AG04450 (cell line): ENCODE measurements at places on chromosomes 3 and 15.

DNA sequence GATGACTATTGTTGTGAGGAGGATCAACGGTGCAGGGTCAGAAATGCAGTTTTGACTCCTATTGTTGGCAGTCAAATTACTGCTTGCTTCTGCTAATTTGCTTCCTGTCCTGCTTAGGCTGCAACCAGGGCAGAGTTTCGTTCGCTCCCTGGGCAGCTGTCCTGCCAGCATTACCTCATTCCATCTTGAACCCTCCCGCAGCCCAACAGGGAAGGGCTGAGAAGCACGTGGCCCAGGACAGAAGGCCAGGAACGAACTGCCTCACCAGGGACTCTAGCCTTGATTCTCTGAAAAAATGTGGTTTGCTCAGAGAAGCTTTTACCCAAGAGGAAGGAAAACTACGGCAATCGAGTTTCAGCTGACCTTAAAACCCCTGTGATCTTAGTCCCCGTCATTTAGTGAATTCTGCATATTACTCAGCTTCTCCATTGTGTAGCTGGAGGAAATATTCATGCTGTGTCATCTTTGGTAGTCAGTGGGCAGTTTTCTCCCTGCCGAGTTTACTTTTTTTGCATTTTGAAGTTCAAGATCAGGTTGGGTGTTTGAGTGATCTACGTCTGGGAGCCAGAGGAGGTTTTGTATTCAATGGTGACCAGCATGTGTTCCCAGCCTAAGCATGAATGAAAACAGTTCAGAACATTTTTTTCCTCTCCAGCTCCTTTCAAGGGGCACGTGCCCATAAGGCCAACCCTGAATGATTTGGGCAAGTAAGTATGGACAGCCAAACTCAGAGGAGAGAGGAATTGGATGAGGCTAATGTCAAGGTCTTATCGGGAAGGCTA, 23.0 kb downstream of the TLNRD1 start:
- no peak for DNase-seq

- DNase-seq: no peak
These were observed at the start of gene CXCR6 for GRCh38 chr3:45943207-45943846. TSS of gene CXCR6 (plus strand) at chr3:45943464. CDS start at chr3:45946482, 3,018 bp downstream.

GRCh38 chr3:190108804-190109203, 11.9 kb downstream of the P3H2 start:
- no peak for DNase-seq

DNA sequence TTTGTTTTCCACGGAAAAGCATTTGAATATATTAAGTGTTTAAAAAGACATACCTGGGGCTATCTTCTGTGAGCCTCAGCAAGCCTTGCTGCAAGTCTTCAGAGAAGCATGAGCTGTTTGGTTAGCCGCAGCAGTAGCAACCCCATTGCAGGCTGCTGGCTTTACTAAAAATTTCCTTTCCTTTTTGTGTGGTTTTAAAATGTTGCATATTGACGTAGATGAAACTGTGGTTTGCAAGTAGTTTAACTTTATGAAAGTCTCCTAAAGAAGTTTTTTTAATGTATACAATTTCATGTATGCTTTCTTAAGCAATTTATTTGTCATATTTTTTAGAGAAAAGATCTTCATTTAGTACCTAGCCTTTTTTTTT, at the start of gene GPR171:
TSS of gene GPR171 (minus strand) at position 166 of the 370 bp plus-strand sequence. CDS start 3,830 bp downstream, outside the sequence.
- no peak for DNase-seq

- DNase-seq: no peak
These were observed 177.0 kb downstream of the CACNA2D3 start for GRCh38 chr3:54299169-54299935.

- no peak for DNase-seq
These were observed 31.4 kb downstream of the GTF2E1 start for GRCh38 chr3:120773932-120774331.

GRCh38 chr3:39110041-39110639, 2.7 kb downstream of the TTC21A start:
- DNase-seq: no peak

DNA sequence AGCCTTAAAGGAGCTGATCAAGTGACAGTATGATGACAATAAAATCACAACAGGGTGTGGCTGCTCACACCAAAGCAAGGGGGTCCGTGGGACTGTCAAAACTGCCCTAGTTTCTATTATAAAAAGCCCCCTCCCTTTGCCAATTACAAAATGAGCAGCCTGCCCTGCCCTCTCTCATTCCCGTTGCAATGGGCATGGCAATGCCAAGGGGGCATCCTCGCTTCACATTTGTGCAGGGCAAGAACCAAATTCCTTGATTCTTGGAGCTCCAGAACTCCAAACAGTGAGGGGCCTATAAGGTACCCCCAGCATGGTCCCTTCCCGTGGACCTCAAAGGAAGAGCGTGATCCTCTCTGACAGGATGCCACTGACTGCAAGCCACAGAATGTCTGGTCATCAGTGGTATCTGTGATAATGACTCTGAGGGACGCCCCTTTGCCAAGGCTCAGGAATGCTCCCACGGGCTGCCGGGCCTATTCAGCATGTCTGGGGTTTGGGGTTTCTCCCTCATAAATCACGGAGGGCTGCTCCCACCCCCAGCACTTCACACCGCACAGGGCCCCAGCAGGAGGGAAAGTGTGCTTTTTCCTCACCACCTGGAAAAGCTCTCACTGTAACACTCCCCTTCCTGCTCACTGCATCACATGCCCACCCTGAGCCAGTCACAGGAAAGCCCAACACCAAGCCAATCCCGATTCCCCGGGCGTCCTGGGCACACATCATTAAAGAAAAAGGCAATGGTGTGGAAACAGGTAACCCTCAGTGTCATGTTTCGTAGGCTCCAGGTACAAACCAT, 105.1 kb upstream of the TRPM1 start:
- no peak for DNase-seq

GRCh38 chr3:182829761-182830405, 36.6 kb downstream of the ATP11B start:
- DNase-seq: no peak

- DNase-seq: no peak
These were observed 214.8 kb downstream of the ZMAT3 start for GRCh38 chr3:178856804-178857203.

- no peak for DNase-seq
These were observed 8.5 kb downstream of the CKMT1A start for GRCh38 chr15:43702174-43702573.

- DNase-seq: no peak
These were observed 492.1 kb downstream of the NLGN1 start for GRCh38 chr3:173889596-173889995.

DNA sequence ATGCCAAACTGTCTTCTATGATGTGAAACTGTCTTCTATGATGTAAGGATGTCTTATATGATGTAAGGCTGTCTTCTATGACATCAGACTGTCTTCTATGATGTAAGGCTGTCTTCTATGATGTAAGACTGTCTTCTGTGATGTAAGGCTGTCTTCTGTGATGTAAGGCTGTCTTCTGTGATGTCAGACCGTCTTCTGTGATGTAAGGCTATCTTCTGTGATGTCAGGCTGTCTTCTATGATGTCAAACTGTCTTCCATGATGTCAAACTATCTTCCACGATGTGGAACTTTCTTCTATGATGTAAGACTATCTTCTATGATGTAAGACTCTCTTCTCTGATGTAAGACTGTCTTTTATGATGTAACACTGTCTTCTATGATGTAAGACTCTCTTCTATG, 27.9 kb downstream of the MGLL start:
- DNase-seq: no peak

DNA sequence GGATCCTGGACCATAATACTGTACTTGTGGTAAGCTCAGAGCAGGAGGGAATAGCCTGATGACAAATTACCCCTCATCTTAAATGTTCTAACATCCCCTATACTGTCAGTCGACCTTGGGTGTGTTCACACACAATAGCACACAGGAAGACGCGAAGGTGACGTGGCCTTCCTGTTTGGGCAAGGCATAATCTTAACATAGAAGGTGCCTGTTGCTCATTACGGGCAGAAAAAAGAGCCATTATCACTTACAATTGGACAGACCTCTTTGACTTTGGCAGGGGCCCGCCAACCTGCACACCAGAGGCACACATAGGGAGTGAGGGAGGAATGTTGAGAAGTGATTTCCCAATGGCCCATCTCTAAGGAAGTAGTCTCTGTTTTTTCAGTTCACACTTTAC, 144.2 kb downstream of the ANO10 start:
- DNase-seq: no peak

- no peak for DNase-seq
These were observed 65.9 kb upstream of the C3orf80 start for GRCh38 chr3:160159341-160159740.

GRCh38 chr3:120098710-120099109, 4.5 kb upstream of the GSK3B start:
- no peak for DNase-seq

- peak; percentile 96 for DNase-seq
These were observed at the start of gene TRIM59 for GRCh38 chr3:160449636-160450598. TSS of gene TRIM59 (minus strand) at chr3:160449786. CDS start at chr3:160439183, 10,603 bp downstream.

DNA sequence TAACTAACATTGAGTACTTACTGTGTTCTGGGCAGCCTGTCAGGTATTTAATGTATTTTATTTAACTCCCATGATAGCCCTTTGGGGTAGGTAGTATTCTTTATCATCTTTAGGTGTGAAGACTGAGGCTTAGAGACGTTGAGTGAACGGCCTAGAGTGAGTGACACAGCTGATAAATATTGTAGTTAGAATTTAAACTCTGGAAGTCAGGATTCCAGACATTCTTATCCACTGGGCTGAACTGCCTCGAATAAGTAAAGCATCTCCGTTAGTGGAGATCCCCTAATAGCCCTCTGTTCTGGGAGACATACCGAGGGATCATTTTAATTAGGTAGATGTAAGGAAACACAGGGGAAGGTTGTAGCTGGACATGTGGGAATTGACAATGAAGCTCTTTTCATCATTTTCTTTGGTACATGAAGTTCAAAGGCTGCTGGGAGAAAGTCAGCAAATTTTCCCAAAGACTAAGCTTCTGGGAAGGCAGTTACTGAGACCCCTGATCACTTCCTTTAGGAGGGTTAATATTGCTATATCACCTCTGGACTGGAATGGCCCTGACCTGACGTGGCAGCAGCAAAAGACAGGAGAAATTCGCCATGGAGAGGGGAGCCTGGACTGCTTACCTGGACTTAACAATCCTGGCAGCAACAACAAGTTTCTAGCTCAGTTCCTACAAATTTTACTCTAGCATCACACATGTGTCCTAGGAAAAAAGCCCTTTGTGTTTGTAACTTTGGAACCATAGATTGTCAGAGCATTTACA, 11.7 kb upstream of the PDCD6IP start:
- DNase-seq: no peak

DNA sequence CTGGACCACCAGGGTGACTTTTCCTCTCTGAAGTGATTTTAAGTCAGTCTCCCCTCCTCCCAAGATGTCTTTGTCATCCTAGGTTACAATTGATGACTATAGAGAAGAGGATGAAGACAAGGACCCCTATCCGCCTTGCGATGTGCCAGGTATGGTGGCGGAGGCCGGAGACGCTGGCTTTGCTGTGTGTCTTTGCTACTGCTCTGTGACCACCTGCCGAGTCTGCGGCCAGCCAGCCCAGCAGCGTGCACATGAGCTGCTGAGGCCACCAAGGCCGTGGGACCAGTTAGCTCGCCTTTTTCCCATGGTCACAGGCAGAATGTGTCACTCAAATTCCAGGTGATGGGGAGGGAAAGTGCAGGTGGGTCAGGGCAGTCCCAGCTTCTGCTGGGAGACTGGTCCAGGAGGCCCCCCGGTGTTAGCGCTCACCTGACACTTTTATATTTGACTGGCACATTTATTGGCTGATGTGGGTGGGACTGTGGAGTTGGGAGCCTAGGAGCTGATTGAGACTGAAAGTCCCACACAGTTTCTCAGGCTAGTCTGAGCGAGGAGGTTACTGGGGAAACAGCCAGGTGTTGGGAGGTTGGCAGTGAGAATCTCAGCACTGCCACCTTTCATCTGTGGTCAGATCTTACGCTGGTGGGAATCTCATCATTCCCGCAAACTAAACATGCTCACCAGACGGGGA, 114.1 kb downstream of the CHDH start:
- no peak for DNase-seq

DNA sequence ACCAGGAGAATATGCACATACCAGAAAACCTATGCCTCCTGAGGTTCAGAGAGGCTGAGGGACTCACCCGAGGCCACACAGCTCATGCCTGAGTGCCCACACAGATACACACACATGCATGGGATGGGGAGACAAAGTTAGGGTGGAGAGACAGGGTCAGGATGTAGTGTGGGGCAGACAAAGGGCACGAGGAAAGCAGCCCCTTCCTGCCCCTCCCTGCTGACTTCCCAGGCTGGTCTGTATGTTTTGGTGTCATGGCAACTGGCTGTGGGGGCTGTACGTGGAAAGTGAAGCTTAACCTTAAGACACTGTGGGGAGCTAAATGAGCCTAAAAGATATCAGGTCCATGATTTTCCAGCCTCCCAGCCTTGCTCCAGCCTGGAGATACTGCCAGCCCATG, 57.8 kb downstream of the EPHB3 start:
- no peak for DNase-seq

DNA sequence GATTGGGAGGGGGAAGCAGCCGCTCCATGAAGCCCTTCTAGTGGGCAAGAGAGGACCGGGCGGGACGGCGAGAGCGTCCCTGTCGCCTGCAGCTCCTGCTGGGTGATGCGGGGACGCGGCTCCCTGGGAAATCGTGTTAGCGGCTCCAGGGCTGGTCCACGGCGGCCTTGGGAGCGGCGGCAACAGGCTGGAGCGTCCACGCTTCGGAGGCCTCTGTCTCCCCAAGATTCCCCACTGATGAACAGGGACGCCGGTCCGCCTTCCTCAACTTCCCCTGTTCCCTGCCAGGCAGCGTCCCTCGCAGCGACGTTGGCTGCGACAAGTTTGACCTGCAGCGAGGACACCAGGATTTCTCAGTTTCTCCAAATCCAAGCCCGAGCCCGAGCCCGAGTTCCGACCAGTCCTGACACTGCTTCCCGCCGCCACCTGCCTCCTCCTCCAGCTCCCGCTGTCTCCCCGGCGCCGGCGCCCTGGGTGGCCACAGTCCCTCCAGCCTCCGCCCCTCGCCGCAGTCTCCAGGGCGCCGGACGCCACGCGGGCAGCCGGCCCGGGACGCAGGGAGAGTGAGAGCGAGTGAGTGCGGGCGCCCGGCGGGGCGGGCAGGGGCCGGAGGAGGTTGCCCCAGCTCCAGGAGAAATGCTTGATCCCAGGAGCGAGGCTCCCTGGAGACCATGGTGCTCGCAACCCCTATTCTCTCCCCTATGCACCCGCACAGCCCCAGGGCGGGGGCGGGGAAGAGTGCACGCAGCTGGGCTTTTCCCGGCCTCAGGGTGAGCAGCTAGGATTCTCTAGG, 78.1 kb upstream of the RNF7 start:
- DNase-seq: no peak

DNA sequence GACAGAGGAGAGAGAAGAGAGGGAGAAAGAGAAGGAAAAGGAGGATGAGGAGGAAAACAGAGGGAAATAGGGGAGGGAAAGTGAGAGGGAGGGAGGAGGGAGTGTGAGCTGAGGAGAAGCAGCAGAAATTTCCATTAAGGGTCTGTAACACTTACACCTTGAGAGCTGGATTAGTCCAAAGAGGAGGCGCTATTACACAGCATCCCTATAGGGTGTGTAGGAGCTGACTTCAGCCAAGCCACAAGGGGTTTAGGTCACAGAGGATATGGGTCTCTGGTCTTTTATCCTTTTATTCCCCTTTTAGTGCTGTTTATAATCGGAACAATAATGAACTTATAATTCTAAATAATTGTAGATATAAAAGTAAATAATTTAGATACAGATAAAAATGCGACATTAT, 230.4 kb downstream of the GABRG3 start:
- no peak for DNase-seq

- no peak for DNase-seq
These were observed 476.3 kb downstream of the RBMS3 start for GRCh38 chr3:29757054-29757777.

- no peak for DNase-seq
These were observed 56.5 kb upstream of the NTRK3 start for GRCh38 chr15:88312941-88313579.
